ENCODE measurements at places on chromosomes 5 and 9.

GRCh38 chr9:115627511-115627910 lies 509.6 kb upstream of the TNC start:
- DNase-seq = no peak

DNA sequence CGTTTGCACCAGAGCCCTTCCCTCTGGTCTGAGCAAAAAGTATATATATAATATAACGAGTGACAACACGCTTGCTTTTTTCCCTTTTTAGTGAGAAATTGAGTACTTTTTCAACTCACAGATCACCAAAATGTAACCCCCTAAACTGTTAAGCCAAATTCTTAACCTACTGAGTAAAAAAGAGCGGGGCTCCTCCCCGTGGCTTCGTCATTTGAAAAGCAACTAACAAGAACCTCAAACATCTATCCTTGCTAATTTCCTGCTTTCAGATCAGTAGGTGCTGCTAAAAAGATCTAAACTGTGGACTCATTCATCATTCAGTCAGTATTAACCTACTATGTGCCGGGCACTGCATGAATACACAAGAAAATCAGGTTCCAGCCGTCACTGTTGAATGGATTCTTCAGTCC lies 1.0 kb upstream of the PTBP3 start:
- DNase-seq = no peak

- DNase-seq = peak; percentile 80
Measured at GRCh38 chr9:130053504-130054324, at the start of gene GPR107. GPR107 (plus strand) TSS chr9:130053906; CDS start chr9:130053933, 27 bp downstream.

GRCh38 chr9:125397736-125398135 lies 136.1 kb downstream of the GAPVD1 start:
- peak; percentile 14 for DNase-seq
